CD8-positive, alpha-beta memory T cell (primary cell): ENCODE measurements at places on chromosomes 2 and 18. TPM values are rescaled to one million over a fixed set of nuclear protein-coding genes. Genes with fewer than 3 reads are reported as not detected.

ZNF396 gene
- total RNA-seq, result 1.7 TPM

SULT1C4 gene
- total RNA-seq, result not detected

EVA1A gene
- not detected for total RNA-seq

DSC1 gene
- total RNA-seq, result 0.18 TPM

SPAG16 gene
- total RNA-seq, result 8.2 TPM

TNFRSF11A gene
- 3.1 TPM for total RNA-seq

SEMA4F gene
- total RNA-seq, result 8.5 TPM
